ENCODE measurements at places on chromosomes 2 and 18.

- DNase-seq, result no peak
These were observed 785.2 kb upstream of the POU3F3 start for GRCh38 chr2:104068665-104069064.

GRCh38 chr2:96788442-96789244, 27.4 kb upstream of the CNNM3 start:
- no peak for DNase-seq

- no peak for DNase-seq
These were observed 20.3 kb downstream of the ITPRID2 start for GRCh38 chr2:181911830-181912229.

DNA sequence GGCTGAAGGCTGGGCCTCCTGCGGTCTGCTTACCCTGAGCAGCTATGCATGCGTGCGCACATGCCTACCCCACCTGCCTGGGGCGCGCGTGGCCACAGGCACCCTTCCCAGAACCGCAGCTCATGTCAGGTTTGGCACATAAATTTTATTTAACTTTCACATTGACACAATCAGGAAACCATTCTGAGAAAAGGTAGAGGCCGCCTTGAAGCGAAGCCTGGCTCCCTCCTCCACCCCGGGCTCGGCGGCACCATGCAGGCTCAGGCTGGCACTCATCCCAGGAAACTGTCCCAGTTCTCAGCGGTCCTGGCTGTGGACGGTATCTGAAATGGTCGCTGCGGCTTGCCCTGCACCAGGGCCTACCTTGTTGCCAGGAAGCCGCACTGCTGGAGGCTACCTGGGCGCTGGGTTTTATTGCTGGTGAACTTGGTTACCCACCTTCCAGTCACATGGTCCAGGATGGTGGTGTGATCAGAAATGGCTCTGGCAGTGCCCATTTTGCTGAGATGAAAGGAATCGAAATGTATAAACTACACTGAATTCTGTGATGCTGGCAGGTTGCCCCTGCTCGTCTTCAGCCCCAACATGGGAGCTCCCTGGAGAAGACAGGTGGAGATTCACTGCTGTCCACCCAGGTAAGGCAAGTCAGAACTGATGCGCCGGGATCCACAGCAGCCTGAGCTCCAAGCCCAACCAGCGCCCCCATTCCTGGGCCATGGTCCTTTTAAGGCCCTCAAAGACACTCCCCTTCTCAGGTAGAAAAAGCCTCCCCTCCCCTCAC, 25.5 kb downstream of the CHST10 start:
- DNase-seq, result no peak

DNA sequence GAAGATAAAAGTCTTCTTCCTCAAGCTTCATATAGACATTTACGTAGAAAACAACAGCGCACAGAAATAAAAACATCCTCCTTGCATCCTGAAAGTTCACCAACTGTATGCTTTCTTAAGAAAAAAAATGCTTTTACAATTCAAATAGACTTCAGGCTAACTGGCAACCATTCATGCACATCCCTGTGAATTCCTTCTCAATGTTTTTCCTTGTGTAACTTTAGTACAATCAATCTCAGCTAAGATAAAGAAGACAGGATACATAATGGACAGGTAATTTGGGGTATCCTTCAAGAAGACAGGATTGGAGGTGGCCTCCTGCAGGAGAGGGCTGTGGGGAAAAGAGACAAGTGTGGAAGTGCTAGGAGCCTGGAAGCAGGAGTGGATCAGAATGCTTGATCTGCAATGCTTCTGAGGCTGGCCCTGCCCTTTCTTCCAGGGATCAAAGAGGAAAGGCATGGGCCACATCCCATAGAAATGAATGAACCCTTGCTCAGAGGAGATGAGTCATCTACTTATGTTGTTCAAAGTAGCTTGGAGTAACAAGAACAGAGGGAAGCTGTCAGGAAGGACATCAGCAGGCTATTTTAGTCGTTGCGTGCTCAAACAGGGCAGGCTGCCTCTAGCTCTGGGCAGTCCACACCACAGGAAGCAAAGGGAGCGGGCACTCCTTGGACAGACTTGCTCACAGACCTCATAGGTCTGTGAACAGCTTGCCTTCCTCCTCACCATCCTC, 126.6 kb downstream of the TMEM131 start:
- no peak for DNase-seq

DNA sequence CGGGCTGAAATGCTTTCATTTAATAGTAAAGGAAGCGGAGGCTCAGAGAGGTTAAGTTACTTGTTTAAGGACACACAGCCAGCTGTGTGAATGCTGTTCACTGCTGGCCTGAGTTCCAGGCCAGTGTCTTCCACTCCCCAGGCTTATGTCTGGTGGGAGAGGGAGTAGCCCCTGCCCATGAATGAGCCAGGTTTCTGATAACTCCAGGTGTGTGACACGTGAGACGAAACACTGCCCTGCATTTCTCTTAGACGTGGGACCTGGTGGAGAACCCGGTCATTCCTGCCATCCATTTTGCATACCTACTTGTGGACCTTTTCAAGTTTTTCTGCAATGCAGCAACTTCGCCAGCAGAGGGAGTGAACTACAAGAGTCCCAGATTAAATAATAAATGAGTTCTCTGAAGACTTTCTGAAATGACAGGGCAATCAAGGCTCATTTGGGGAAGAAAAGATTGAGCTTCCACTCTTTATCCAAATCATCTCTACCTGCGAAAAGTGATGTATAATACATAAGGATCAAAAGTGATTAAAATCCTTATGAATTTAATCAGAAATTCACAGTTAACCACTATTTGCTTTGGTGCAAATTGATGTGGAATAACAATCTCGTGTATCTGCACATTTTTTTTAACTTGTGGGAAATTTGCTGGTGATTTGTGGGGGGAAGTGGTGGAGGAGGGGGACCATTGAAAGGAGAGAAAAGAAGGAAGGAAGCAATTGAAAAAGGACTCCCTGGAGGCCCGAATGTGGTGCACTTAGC, 79.4 kb upstream of the ASB18 start:
- peak; percentile 53 for DNase-seq

GRCh38 chr2:167297292-167297691, 409.0 kb downstream of the XIRP2 start:
- DNase-seq, result no peak

DNA sequence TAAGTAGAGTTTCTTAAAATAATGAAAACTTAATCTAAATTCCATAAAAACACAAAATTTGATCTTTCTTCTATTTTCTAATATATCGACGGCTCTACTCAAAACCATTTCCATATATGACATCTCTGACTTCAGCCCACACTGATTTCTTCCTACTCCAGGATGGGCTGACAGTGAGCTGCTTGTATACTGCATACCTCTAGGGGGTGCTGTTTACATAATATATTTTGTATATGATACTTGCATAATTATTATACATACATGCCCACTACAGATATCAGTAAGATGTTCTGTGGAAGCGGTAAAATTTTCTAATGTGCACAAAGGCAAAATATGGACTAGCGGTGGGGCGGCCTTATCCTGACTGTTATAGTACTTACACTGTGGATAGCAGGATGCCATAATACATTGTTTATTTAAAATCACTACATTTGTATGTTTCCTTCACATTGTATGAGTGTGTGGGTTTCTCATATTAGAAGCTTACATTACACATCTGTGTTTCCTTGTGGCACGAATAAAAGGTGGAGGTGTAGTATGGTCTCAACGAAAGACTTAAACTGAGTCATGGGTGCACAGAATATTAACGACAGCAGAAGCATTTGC, 66.1 kb upstream of the NXPH2 start:
- DNase-seq, result no peak

DNA sequence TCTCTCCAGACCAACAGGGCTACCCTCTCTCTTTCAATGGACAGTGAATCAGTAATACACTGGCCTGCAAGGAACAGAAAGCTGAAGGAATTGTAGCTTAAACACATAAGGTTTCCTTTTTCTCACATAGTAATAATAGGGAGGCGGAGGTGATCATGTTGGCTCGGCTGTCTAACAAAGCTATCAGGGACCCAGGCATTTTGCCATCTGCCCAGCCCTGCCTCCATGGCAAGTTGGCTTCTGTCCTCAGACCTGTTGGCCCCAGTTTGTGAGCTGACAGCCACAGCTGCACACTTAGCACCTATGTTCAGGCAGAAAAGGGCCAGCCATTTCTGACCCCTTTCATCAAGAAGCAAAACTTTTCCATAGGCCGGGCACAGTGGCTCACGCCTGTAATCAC, 2.0 kb upstream of the CHRNG start:
- no peak for DNase-seq

GRCh38 chr2:127155947-127156346, 49.0 kb upstream of the BIN1 start:
- no peak for DNase-seq

GRCh38 chr2:53960476-53960875, 10.3 kb downstream of the PSME4 start:
- DNase-seq, result no peak

GRCh38 chr18:13131283-13131682, 87.3 kb upstream of the LDLRAD4 start:
- DNase-seq, result no peak

DNA sequence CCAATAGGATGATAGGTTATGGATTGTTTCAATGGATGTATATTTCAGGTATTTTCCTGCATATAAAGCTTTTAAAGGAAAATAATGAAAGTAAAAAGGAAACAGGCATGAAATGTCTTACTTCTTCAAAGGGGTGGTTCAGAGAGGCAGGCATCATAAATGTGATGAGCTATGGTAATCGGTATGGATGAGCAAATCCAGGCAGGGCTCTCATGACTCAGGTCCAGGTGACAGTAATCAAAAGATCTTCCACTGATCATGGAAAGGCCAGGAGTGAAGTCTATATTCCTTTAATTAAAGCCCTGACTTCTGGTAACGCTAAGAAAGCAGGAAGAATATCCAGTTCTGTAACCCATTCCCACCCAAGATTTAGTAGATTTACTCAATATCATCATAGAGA, 48.7 kb upstream of the RGPD4 start:
- DNase-seq, result no peak

- no peak for DNase-seq
These were observed 133.8 kb upstream of the RNF152 start for GRCh38 chr18:62026586-62026985.

- DNase-seq, result no peak
These were observed 73.0 kb upstream of the RGPD5 start for GRCh38 chr2:109721135-109721534.

- DNase-seq, result no peak
These were observed 369.6 kb downstream of the PID1 start for GRCh38 chr2:228901531-228901930.

GRCh38 chr2:23566241-23567142, 181.5 kb downstream of the KLHL29 start:
- peak; percentile 53 for DNase-seq

DNA sequence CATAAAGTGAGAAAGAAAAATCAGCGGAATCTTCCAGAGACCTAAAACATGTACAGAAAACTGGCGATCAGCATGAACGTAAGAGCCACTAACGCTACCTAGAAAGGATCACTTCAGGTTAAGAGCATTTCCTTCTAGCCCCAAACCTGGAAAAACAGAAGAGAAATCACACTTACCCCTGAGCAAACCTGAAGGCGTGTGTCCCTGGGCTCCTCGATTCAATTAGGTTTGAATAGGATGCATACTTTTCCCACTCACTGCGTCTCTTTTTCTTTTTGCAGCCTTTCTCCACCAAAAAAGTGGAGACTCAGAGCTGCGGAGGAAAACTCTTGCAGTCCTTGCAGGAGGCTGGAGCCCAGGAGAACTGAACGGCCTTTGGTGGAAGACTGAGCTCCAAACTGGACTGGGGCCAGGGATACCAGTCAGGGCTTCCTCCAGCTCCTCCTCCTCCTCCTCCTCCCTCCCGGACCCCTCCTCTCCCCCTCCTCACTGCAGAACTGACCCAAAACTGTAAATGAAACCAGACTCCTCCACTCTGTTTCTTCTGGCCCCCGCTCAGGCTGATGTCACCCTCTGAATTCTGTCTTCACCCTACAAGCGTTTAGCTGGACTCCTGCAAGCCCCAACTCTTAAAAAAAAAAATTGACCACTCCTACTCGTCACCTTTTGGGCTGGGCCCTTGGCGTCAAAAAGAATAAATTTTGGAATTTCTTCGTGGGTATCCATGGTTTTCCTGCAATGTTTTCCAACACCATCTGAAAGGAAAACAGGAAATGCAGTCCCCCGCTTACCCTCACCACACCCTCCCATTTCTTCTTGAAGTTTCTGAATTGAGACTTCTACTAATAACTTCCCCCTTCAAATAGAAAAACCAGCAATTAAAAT, at the start of gene COL6A3:
TSS of gene COL6A3 (minus strand) at position 388 of the 885 bp plus-strand sequence. CDS start 17,347 bp downstream, outside the sequence.
- no peak for DNase-seq

GRCh38 chr2:134008837-134009236, 245.0 kb upstream of the MGAT5 start:
- DNase-seq, result no peak

DNA sequence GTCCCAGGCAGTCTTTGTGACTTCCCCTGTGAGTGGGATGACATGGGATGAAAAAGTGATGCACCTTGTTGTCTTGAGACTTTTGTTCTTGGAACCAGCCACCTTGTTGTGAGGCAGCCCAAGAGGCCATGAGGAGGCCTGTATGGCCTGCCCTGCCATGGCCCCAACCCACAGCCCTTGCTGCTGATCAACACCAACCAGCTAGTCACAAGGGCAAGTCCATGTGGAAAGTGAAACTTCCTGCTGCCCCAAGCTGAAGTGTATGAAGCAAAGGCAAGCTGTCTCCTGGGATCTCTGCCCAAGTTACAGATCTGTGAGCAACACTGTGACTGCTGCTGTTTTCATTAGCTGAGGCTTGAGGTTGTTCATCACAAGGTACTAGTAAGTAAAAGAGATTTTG, 21.6 kb downstream of the TMEM18 start:
- DNase-seq, result no peak

- DNase-seq, result no peak
These were observed 260.5 kb downstream of the TCF4 start for GRCh38 chr18:55327454-55327853.

- DNase-seq, result no peak
These were observed 274.8 kb downstream of the SS18 start for GRCh38 chr18:25815659-25816058.

DNA sequence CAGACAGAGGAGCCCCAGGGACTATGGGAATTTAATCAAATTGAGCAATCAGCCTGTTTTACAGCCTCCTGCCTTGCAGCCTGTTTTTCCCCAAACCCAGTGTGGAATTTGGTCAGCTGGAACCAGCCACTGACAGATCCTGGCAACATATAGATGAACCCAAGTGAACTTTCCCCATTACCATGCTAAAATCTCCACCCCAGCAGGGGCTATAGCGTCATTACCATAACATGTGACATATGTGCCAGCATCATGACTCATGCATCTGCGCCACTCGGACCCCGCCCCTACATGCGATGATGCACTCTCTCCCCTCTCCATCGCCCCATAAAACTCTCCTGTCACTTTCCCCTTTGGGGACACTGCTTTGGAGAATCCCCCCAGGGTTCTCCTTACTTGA, 17.3 kb upstream of the FEZ2 start:
- no peak for DNase-seq

- DNase-seq, result no peak
These were observed 190.7 kb downstream of the NOL4 start for GRCh38 chr18:34033968-34034367.

- peak; percentile 25 for DNase-seq
These were observed 116.6 kb downstream of the HDAC4 start for GRCh38 chr2:239283961-239284795.

- DNase-seq, result no peak
These were observed 599.1 kb downstream of the NYAP2 start for GRCh38 chr2:225998653-225999052.

- no peak for DNase-seq
These were observed 70.3 kb downstream of the STEAP3 start for GRCh38 chr2:119293900-119294299.

- DNase-seq, result no peak
These were observed 28.5 kb downstream of the GRHL1 start for GRCh38 chr2:9979977-9980376.

- DNase-seq, result no peak
These were observed 463 bp upstream of the DNAJB2 start for GRCh38 chr2:219278655-219279150.

GRCh38 chr2:115369400-115369799, 927.0 kb downstream of the DPP10 start:
- no peak for DNase-seq

All from endothelial cell (in vitro differentiated cells).